GM20000 (cell line): ENCODE measurements at places on chromosomes 16 and 17.
A peak's percentile ranks its signal among the peaks of the same experiment; 100 is the strongest.

DNA sequence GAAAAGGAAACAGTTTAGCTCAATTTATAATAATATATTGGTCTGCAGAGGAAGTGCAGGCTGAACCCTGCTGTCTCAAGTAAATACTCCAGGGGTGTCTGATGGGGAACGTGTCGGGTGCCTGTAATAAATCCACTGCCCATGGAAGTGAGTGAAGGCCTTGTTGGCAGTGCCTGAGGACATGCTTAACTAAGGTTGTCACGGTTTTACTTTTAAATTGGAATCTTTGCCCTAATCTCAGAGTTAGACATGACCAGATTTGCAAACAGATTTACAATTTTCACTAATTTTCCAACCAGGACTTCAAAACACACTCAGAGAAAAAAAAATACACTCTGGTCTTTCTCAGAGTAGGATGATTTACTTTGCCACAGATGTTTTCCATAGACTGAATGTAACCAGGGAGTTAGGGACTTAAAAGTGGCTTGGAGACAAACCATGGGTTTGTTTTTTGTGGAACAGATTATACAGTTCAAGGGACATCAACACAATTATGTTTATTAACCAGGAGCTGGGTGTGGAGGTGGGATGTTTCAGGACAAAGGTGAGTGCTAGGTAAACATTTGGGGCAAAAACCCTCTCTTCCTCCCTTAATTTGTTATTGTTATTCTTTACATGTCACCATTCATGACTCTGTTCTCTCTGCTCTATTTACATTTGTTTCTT lies 144.5 kb downstream of the FTO start:
- DNase-seq = no peak

- DNase-seq = no peak
These were observed 6.5 kb downstream of the CHD9 start for GRCh38 chr16:53061256-53061655.

GRCh38 chr17:49496183-49496866 lies 1.2 kb downstream of the NGFR start:
- peak; percentile 94 for DNase-seq

- no peak for DNase-seq
These were observed 31.4 kb downstream of the ACTG1 start for GRCh38 chr17:81481073-81481799.

DNA sequence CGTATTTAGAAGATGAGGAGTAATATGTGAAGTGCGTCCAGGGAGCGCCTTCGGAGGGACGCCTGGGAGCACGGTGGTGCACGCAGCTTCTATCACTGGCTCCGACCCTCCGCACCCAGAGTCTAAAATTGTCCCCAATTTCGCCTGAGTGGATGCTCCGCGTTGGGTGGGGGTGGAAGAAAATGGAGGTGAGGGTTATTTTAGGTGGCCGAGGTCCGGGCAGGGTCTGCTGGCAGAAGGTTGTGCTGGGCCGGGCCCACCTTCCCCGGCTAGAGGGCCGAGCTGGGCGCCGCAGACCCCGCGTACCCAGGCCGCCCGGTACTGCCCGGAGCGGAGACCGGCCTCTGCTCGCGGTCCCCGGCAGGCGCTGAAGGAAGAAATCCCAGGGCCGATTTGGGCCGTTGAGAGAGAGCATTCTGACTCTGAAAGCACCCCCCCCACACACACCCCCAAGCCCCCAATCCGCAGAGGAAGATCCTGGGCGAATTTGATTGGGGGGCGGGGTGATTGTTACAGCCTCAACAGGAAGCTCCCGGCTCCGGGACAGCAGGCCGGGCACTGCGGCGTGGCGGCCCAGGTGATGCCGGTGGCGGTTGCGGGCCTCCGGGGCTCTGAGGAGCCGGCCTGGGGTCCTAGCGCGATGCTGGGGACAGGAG lies 3.0 kb downstream of the BAHCC1 start:
- DNase-seq = no peak
